ENCODE measurements at places on chromosomes 4 and X. TPM values are rescaled to one million over a fixed set of nuclear protein-coding genes. Genes with fewer than 3 reads are reported as not detected.

- no peak for DNase-seq
These were observed 330.5 kb downstream of the ARHGAP10 start for GRCh38 chr4:148062301-148062950.

- DNase-seq = no peak
These were observed 58.0 kb upstream of the CCSER1 start for GRCh38 chr4:90069151-90069550.

DNA sequence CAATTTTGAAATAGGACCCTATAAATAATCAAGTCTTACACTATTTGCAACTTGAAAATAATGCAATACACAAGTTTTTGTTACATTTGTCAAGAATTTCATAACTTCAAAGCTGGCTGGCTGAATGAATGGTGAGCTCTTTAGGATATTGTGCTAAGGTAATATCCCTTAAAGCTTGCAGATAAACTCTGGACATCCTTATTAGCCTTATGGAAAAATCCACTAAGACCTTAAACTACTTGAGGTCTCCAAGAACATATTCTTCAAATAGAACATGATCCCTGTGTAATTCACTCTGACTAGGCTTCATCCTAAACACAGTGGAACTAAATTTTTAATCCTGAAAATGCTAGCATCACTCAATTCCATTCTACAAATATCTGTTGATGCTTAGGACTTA lies 199.3 kb downstream of the PACRGL start:
- no peak for DNase-seq

GRCh38 chrX:24876530-24877287 lies 139.1 kb downstream of the ARX start:
- no peak for DNase-seq

DNA sequence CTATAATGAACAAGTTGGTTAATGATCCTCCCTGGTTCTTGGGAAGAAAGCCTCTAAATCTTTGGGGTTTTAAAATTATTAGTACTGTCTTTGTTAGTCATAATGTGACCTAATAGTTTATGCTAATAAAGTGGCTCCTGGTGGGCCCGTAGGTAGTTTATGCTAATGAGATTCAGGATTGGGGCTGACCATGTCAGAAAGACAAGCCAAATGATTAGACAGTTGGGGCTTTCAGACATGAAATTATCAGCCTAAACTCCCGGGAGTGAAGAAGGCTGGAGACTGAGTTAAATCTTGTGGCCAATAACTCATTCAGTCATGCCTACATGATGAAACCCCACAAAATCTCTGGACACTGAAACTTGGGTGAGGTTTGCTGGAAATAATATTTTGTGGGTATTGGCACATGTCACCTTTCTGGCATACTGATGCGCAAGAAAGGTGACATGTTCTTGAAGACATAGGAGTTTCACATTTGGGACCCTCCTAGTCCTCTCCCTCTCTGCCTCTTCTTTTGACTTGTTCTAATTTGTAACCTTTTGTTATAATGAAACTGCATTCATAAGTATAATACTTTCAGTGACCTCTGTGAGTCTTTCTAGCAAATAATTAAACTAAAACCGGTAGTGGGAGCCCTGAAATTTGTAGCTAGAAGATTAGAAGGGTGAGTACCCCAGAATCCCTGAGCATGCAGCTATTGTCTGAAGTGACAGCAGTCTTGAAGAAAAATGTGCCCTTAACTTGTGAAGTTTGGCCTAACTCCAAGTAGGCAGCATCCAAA lies 196.8 kb upstream of the FSTL5 start:
- no peak for DNase-seq

- no peak for DNase-seq
These were observed 133.0 kb upstream of the C1QTNF7 start for GRCh38 chr4:15294832-15295231.

- no peak for DNase-seq
These were observed 9.1 kb downstream of the SERTM2 start for GRCh38 chrX:111520506-111520905.

GRCh38 chrX:111244235-111244750 lies 26.0 kb downstream of the CAPN6 start:
- no peak for DNase-seq

- DNase-seq = no peak
These were observed 140.8 kb downstream of the PCDH7 start for GRCh38 chr4:30860978-30861377.

GRCh38 chr4:156195914-156196313 lies 242.2 kb upstream of the CTSO start:
- DNase-seq = no peak

DNA sequence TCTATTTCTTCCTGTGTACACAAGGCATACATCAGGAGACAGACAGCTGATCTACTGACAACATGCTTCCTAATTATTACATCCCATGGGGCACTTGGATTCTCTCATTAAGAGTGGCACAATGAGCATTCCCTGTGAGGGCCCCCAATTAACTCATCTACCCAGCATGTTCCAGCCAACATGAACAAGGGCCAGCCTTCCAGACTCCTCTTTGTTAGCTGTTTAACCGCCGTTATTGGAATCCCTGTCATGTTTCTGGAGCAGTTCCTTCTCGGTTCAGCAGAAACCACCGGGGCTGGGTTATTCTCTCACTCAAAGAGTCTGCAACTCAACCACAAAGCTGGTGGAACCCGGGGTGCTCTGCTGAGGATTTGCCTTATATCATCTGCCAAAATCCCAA lies 9.9 kb upstream of the GPM6B start:
- no peak for DNase-seq

DNA sequence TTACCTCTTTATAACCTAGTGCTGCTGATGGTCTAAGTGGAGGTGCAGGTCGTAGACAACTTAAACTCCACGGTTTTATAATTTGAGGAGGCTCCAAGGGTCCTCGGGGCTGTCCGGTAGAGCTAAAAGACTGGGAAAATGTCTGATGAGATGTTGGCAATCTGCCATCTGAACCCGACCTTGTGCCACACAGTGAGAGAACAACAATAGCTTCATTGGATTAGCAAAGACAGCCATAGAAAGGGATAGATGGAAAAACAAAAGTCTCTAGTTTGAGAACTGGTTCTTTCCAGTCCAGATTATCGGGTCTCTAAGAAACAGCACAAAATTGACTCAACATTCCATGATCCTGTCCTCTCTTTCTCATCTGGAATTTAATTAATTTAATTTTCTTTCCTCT lies 31.6 kb downstream of the CD40LG start:
- no peak for DNase-seq

DNA sequence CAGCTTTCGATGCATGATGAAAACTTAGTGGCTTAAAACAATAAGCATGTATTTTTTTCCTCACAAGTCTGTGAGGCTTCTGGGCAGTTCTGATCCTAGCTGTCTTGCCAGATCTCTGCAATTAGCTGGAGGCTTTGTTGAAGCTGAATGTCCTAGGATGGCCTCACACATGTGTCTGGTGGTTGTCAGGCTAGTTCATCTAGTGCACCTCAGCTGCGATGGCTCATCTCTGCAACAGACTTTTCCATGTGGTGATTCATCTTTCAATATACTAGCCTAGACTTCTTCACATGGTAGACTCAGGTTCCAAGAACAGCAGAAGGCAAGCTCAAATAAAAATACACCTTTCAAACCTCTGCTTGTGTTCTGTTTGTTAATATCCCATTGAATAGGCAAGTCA lies 66.5 kb upstream of the IL1RAPL1 start:
- DNase-seq = no peak

DNA sequence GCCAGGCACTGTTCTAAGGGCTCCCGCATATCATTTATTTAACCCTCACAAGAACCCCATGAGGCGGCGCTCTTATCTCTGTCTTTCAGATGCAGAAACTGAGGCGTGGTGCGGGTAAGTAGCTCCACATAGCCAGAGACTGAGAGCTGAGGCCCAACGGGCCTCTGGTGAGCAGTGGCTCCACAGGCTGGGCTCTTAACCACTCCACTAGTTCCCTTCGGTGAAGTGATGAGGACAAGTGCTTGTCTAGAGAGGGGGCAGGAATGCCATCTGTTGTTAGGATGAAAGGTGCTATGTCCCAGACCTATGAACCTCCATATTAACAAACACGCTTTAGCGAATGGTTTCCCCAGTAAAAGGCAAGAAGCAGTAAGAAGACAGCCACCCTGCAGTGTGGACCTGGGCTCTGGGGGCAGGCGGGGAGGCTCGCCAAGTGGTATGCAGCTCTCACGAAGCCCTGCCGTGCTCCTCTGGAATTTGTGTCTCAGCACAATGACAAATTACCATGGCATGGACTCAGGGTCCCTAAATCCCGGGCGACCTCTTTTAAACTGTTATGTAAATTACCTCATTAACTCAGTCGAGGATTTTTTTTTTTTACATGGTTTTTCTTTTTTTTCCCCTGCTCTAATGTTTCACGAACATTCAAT lies 20.9 kb upstream of the S100G start:
- DNase-seq = no peak

DNA sequence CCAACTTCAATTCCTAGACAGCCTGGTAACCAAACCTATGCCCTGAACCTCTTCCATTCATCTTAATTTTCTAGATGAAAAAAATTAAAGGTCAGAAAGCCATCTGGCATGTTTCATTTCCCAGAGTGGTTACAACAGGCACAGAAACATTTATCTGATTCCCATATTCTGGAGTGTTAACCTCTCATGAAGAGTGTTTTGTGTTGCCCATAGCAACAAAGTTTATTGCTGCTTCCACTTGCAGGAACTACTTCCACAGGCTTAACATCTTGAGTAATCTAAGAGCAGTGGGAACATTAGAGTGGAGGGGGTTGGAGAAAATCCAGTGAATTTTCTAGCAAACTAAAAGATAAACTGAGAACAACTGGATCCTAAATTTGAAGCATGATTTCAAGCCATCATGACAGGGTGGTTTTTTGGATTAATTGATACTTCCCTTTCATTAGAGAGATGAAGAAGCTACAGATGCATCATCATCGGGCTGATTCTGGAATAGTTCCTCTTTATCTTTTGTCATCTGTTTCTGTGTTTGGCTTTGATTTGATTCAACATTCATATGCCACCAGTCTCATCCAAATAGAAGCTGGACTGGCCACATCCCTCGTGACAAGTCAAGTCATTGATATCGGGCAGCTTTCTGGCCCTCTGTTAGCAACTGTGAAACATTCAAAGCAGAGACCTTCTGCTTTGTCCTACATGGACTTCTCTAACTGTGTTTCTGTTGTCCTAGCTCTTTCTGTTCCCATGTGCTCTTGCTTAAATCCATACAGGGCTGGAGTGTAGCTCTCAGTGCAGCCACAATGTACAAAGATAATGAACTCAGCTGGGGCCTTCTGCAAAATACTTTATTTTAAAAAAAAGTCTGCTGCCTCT lies 167.3 kb downstream of the MID1IP1 start:
- DNase-seq = no peak

GRCh38 chrX:34631479-34632220 lies 25.4 kb downstream of the TMEM47 start:
- DNase-seq = no peak

DNA sequence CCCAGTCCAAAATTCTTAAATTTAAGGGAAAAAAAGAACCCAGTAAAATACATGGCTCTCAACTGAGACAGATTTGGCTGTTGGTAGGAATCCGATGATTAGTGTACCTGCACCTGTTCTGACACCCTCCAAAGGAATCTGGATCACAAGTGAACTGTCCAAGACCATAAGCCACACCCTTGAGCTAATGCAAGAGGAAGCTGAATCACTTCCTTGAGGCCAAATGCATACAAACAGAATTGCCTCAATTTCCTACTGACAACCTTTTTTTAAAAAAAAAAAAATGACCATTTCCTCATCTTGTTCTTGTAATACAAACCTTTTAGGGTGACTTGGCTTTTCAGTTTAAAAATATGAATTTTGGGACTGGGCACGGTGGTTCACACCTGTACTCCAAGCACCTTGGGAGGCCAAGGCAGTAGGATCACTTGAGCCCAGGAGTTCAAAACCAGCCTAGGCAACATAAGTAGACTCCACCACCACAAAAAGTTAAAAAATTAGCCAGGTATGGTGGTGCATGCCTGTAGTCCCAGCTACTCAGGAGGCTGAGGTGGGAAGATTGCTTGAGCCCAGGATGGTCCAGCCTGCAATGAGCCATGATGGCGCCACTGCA lies 10.7 kb upstream of the FBXL5 start:
- DNase-seq = no peak

DNA sequence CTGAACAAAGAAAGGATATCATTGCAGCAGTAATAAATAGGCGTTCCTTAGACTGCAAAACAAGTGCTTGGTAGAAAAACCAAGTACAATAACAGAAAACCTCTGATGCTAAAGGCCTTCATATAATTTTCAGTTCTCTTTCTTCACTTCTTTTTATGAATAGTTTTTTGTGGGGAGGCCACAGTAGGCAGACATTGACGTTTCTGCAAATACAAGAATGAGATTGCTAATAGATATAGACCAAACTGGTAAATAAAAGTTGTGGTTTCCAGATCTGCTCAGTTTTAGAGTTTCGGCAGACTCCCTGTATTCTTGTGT lies 57.0 kb upstream of the RAP1GDS1 start:
- no peak for DNase-seq

- DNase-seq = no peak
These were observed 1.7 kb downstream of the SLC9B2 start for GRCh38 chr4:103074744-103075434.

DNA sequence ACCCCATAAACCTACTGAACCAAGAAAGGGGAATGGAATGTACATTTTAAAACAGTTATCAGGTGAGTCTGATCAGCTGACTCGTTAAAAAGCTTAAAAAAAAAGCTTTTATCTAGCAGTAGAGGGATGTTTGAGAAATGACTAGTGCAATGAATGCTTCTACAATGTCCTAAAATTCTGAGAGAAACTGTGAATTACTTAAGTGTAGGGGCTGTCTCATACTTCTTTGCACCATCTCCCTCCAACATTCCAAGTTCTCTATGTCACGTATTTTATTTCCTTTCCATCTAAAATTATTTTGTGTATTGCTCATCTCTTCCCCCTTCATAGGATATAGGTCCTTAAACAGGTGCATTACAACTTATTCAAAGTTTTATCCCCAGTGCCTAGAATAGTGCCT lies 11.9 kb upstream of the AREG start:
- no peak for DNase-seq

DNA sequence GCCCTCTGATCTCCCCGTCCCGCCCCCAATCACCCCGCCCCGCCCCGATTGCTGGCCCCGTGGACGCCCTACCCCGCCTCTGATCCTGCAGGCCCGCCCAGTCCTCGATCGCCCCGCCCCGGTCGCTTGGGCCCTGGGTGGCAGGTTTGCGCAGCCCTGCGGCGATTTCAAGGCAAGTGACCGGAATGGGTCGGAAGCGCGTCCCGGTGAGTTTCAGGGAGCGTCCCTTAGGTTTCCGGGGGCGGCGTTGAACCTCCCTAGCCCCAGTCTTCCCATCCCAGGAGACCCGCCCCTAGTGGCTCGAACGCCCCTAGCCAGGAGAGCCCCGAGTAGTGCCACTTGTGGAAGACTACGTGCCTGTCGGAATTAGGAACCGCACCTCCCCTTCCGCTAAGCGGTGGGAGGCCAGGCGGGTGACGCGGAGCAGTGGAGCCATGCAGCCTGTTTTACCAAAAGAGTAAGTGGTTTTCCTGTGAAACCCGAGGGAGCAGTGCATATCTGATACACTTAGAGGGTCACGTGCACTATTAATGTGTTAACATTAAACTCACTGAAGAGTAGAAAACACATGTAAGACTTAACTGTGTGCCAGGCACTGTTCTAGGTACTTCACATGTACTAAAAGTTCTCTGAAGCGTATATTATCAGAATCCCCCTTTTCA lies 354 bp upstream of the TEC start:
- peak; percentile 46 for DNase-seq

IL13RA1 gene
- total RNA-seq = 5.9 TPM

ANK2 gene
- 648 TPM for total RNA-seq

CXorf49 gene
- not detected for total RNA-seq

NXF3 gene
- total RNA-seq = not detected

GLRB gene
- 51.5 TPM for total RNA-seq

PNMA3 gene
- 11.5 TPM for total RNA-seq

NEIL3 gene
- 3.7 TPM for total RNA-seq

TLR10 gene
- 2.5 TPM for total RNA-seq

Measured in occipital lobe (tissue), 3 donors.